ENCODE measurements at places on chromosomes 2 and 18.

DNA sequence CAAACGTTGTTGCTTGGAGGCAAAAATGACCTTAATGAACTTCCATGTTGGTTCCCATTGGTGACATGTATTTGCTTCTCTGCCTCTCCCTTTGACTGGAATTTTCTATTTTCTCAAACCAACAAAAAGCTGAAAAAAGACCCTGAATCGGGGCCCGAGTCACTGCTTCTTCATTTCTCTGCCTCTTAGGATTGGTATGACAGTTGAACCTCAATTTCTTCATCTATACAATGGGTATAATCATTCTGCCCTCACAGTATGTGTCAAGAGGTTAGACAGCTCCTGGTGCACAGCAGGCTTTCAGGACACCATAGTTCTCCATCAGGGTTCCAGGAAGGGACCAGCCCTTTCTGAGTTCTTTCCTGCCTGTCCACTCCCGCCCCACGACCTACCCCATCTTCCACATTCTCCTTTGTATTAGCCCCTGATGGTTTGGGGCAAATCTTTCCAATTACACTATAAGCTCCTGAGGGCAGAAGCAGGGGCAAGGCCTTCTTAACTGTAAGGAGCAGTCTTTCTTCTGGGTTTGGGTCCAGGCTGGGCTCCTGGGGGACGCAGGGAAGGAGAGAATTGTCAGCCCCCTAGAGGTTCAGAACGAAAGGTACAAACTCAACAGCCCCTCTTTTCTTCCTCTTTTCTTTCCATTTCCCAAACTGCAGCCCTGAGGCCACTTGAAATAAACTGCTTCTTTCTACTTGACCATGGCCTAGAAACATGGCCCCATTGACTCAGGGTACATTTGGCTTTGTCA, 6.3 kb upstream of the PKDCC start:
- DNase-seq = no peak

DNA sequence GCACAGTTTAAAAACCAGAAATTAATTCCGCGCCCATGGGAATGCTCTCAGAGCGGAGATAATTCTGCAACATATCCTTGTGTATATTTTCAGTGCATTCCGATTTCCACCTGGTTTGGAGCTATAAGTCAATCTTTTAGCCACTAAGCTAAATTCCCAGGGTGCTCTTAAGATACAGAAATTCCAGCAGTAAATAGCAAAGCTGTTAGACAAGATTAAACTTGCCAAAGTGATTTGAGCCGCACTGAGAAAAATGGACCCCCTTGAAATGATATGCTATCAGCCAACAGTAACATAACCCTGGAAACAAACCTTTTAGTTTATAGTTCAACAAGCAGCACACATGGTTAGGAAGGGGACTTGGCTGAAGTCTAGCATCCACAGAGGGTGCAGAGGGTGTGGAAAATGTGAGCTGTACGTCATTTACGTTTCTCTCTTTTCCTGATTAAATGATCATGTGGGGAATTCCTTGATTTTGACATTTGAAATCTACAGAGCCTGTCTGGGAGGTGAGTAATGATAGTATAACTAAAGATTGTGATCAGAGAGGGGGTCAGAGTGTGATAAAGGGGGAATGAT, 99.8 kb upstream of the COPS8 start:
- no peak for DNase-seq

DNA sequence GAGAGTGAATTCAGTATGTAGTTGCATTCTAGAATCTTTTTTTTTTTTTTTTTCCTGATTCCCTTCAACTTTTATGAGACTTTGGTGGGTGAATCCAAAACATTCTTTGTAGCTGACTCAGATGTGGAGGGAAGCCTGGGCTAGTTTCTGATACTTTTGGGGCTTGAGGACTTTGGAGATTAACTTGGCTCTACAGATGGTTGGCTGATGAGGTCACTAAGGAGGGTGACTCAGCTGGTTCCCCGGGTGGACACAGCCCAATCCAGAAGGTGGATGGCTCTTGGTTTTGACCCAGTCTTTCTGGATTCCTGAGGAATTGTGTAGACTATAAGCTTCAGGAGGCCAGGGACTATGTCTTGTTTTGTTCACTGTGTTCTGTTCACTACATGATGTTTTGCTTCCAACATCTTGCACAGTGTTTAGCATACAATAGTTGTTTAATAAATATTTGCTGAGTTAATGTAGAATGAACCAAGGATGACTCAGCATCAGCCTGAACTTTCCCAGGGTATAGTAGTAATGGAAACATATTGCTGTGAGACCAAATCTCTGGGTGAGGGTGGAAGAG, 30.5 kb downstream of the LAMA3 start:
- DNase-seq = no peak

GRCh38 chr2:84817239-84817655, 63.6 kb downstream of the TRABD2A start:
- no peak for DNase-seq

DNA sequence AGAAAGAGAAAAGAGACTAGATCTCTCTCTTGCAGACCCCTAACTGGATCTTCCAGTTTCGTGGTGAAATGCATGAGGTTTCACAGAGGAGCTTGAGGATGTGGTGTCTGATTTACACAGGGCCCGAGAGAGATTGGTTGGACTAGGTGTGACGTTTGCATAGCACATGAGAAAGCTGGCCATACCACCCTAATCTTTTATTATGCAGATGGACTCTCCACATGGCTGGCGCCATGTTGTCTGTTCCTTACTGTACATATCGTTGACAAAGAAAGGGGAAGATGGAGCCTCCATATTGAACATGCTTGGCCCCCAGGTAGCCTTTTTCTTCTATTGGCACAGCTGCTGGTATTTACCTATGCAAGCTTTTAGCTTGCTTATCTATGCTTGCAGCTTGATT, 27.5 kb upstream of the PGAP1 start:
- no peak for DNase-seq

DNA sequence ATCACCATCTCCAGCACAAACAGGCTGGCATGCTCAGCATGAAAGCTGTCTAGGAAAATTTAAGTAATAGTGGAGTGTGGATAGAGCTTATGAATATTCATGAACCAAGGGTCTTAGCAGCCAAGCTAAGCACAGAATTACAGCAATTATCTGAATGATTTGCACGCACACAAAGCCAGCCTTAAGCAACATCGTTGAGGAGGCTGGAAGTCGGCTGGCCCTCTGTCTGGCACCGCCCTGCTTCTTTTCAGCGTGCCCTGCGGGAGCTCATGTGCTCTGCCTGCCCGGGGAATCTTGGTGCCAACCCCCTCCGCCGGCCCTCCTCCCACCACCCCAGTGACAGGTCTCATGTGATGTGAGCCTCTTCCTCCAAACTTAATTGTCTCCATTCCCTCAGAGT, 540.1 kb downstream of the CMPK2 start:
- no peak for DNase-seq

- no peak for DNase-seq
Measured at GRCh38 chr2:199307461-199307860, 150.3 kb downstream of the SATB2 start.

- DNase-seq = no peak
Measured at GRCh38 chr18:51195451-51196117, 1.9 kb downstream of the MEX3C start.

DNA sequence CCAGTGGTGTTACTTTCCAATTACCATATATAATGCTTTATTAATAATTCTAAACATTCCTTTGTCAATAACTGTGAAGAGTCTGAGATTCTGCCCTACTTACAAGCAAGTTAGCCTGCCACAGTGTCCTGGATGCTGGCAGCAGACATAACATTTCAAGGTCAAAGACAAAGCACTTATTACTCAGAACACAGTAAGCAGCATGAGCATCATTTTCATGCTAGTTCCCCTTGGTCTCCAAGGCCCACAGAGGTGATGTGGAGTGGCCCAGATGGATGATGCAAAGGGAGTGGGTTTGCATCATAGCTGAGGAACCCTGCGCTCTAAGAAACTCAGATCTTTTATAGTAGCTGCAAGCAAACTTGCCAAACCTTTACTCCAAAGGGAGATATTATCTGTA, 349.7 kb downstream of the ZEB2 start:
- no peak for DNase-seq

DNA sequence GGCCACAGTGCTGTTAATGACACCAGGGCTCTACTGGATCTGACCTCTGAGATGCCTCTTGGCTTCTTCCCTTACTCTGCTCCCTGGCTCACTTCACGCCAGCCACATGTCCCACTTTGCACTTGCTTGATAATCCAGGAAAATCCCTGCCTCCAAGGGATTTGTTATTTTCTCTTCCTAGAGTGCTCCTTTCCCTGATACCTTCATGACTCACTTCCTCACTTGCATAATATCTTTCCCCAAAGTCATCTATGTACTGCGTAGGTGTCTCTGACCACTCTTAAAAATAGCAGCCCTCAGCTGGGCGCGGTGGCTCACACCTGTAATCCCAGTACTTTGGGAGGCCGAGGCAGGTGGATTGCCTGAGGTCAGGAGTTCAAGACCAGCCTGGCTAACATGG, 572.3 kb downstream of the PLCL1 start:
- DNase-seq = no peak

- DNase-seq = no peak
Measured at GRCh38 chr2:173432049-173432754, 77.5 kb downstream of the CDCA7 start.

- DNase-seq = no peak
Measured at GRCh38 chr2:160908157-160908556, 252.1 kb upstream of the TANK start.

GRCh38 chr18:10120622-10121021, 206.8 kb downstream of the VAPA start:
- DNase-seq = no peak

GRCh38 chr2:3692375-3692774, 11.0 kb upstream of the DCDC2C start:
- DNase-seq = no peak

DNA sequence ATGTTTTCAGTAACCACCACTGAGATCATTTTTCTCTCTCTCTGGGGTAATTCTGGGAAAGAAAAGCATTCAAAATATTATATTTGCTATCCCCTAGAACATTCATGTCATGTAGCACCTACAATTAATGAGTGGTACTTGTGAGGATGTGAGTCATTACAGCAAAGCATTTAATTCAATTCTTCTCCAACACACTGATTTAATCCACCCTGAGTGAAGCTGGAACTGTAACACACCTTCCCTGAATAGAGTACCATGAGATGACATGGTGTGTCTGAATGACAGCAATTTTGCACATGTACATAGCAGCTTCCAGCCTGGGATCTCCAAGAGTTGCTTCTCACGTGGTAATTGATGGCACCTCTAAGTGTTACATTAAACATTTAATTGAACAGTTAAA, 207.1 kb upstream of the SLC14A2 start:
- DNase-seq = no peak

- DNase-seq = no peak
Measured at GRCh38 chr2:71905205-71905604, 242.5 kb downstream of the CYP26B1 start.

- no peak for DNase-seq
Measured at GRCh38 chr2:37790019-37790418, 118.6 kb upstream of the CDC42EP3 start.

GRCh38 chr2:6770006-6770405, 95.7 kb downstream of the CMPK2 start:
- DNase-seq = no peak

GRCh38 chr2:62884514-62884913, 166.1 kb upstream of the OTX1 start:
- no peak for DNase-seq
